ENCODE measurements at places on chromosomes 1 and 21. TPM values are rescaled to one million over a fixed set of nuclear protein-coding genes. Genes with fewer than 3 reads are reported as not detected.

- H3K36me3 ChIP-seq, result no peaks in the 10 kb centered on the region
- no peaks in the 10 kb centered on the region for H3K27me3 ChIP-seq
Observed at GRCh38 chr1:156666862-156667609, 10.2 kb downstream of the NES start.

DNA sequence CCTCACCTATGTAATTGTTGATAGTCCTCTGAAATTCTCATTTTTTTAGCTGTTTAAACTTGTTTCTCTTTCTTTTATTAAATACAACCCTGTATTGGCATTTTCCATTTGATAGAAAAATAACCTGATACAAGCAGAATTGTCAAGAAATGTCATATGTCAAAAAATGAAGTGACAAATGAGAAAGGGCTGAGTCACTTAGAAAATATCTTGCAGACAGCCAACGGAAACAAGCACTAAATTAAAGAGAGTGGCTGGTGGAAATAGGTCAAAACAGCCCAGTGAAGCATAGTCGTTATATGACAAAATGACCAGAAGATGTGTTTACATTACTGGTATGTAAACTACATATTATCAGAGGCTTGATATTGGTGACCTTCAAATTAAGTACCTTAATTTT is 484.4 kb downstream of the PLA2G4A start:
- no peaks in the 10 kb centered on the region for H3K36me3 ChIP-seq
- DNase-seq, result no peak
- no peaks in the 10 kb centered on the region for H3K27me3 ChIP-seq
- no peak overlapping the region for H3K4me3 ChIP-seq

DNA sequence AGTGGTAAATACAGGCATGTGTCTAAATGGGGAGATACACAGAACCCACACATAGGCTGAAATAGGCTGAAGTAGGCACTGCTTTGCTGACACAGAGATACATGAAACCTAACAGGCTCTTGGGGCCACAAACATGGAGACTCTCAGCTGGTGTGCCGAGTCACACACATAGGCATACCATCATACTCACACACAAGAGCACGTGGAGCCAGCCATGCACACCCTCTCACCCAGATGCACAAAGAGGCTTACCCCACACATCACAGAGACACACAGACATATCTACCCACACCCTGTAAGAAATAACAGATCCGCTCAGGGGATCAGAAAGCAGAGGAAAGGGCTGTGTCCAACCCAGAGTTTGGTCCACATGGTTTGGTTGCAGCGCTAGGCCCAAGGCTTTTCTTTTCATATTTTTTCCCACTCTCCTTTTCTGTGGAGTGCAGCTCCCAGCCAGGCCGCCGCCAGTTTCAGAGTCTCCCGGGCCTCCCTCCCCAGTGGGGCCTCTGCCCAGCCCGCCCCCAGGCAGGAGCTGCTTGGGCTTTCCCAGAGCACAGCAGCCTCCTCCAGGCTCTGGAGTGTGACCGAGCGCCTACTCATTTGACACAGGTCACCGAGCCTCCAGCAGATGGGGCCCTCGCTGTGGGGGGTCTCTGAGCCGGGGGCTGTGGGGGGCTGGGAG is 3.9 kb upstream of the POU3F1 start:
- DNase-seq, result no peak
- H3K4me3 ChIP-seq, result no peak overlapping the region
- peaks cover 17% of the 10 kb centered on the region for H3K27me3 ChIP-seq
- H3K4me1 ChIP-seq, result no peaks in the 10 kb centered on the region
- H3K27ac ChIP-seq, result no peak overlapping the region

GRCh38 chr21:42258150-42258884 is 39.4 kb downstream of the ABCG1 start:
- DNase-seq, result peak; percentile 83
- H3K36me3 ChIP-seq, result no peaks in the 10 kb centered on the region
- H3K27me3 ChIP-seq, result no peaks in the 10 kb centered on the region
- no peaks in the 10 kb centered on the region for H3K4me1 ChIP-seq
- no peak overlapping the region for H3K4me3 ChIP-seq
- no peak overlapping the region for H3K27ac ChIP-seq

DNA sequence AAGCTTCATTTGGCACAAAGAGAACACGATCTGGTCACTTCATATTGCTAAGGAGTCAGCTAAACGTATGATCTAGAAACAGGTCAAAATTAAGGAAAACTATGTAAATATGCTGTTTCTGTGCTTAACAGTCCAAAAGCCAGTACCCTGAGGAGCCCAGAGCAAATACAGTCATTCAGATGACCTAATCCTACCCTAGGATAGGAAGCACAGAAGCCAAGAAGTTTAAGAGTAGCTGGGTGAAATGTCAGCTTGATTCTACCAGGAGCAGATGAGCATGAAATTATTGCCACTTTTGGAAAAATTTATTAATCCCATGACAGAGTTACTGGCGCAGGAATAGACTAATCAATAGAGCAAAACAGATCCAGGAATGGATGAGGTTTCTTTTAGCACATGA is 18.3 kb downstream of the SORT1 start:
- H3K36me3 ChIP-seq, result no peaks in the 10 kb centered on the region
- H3K4me1 ChIP-seq, result no peaks in the 10 kb centered on the region
- H3K27ac ChIP-seq, result no peak overlapping the region
- no peaks in the 10 kb centered on the region for H3K27me3 ChIP-seq
- no peak overlapping the region for H3K4me3 ChIP-seq
- DNase-seq, result no peak

ZBTB17 gene
- total RNA-seq, result 36.3 TPM

HLCS gene
- 11.4 TPM for total RNA-seq
